Fibroblast of mammary gland (primary cell): ENCODE measurements at places on chromosomes 2 and 18.

DNA sequence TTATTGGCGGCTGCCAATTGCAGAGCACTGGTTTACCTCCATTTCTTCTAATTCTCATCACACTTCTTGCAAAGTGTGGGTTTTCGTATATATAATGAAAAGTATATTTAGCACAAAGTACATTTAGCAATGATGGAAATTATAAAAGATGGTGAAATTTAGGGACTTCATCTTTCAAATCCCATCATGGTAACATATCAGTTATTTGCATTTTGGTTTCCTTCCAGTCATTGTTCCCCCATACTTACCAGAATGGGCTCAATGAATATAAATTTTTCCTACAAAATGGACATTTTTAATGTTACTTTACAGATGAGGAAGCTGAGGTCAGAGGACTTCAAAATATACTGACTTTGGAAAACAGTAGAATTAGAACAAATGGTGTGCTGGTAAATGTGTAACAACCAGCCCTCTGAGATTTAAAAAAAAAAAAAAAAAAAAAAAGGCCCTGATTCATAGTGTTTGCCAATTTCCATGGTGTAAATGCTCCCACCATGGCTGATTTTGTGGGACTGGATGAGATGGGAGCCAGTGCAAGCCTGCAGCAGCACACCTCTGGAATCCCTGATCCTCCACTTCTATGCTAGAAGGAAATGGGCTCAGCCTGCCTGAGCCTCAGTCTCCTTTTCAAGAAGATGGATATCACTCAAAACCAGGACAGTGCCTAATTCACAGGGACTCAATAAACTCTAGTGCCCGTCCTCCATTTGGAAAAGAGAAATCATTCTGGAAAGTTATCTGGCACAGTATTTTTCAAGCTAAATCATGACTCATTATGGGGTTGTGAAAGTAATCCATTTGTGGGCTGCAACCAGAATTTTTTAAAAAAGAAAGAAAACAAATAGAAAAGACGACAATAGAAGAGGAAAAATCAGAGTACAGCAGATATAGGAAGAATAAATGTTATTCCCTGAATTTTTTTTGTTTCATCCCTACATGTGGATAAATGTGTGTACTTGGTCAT lies 34.0 kb downstream of the LBH start:
- peak; percentile 56 for DNase-seq

DNA sequence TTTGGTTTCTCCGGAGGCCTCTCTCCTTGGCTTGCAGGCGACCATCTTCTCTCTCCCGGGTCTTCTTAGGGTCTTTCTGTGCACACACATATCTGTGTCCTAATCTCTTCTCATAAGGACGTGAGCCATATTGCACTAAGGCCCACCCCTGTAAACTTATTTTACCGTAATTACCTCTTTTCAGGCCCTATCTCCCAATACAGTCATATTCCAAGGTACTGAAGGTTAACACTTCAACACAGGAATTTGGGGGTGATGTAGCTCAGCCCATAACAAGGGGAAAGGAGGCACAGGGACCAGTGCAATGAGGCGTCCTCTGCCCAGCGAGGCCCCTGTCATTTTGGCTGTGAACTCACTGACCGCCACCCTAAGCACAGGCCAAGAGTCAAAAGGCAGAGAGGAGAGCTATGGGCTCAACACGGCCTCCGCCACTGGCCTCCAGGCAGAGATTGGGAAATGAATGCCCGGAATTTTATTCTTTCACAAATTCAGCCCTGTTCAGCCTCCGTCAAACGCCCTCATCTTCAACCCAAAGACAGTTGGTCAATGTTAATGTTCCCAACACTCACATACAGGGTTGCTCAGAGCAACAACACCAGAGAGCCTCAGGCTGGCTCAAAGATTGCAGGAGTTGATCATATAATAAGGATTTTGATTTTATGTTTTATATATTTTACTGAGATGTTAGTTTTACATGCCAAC lies 15.9 kb upstream of the NMUR1 start:
- DNase-seq, result no peak

- DNase-seq, result no peak
These were observed 314.0 kb downstream of the TMX3 start for GRCh38 chr18:68400889-68401288.

DNA sequence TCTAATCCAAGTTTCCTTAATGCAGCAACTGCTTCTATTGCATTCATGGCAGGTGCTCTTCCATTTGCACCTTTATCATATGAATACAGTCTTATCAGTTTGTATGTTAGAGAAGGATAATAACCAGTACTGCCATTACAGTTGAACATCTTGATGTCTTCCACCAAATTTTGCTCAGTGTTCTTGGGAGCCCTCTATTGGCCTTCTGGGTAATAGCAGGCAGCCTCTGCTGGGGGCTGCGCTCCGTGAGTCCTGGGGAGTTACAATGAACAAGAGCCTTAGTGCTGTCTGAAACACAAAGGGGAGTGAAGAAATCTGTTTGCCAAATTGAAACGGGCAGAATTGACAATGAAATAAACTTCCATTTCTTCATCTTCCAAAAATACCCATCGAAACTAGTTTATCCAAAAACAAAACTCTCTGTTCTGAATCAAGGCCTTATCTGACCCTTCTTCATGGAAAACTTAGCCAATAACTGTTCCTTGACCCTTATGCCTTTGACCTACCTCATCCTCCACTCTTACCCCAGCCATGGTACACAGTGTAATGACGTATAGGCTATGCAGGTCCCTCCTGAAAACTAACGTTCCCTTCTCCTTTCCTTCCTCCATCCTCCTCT lies 79.9 kb downstream of the ALK start:
- DNase-seq, result peak; percentile 42

GRCh38 chr2:123747326-123747725 lies 277.8 kb upstream of the CNTNAP5 start:
- DNase-seq, result no peak

- DNase-seq, result no peak
These were observed 12.2 kb downstream of the TNFRSF11A start for GRCh38 chr18:62337336-62337735.

GRCh38 chr18:63753676-63754075 lies 21.5 kb upstream of the SERPINB7 start:
- no peak for DNase-seq

DNA sequence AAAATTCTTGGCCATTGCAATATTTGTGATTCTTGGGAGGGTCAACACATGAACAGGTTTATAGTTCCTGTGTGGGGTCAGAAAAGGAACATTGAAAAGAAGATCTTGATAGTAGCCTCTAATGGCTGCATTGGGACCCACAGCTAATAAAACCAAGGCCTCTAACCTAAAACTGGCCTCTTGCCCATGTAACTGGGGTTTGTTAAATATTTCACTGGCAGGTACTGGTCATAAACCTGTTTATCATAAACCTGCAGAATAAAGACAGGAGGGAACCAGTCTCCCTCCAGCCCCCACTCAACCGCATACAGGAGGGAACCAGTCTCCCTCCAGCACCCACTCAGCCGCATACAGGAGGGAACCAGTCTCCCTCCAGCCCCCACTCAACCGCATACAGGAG lies 125.3 kb downstream of the PXDN start:
- DNase-seq, result no peak

DNA sequence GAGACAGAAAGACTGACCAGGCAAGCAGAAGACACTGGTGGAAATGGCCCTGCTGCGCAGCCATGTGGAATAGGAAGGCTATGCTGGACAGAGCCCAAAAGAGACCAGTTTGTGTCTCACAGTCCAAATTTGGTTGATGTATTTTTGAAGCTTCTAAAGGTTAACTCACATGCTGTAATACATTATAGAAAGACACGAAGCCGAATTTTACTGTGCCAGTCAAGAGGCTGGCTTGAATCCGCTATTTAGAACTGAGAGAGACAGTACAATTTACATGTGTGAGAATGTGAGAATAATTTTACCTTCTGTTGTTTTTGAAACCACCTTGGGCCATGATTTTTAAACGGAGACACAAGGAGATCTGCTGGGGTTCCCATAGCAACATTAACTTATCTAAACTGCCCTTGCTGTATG lies 113.6 kb downstream of the METTL8 start:
- no peak for DNase-seq

- no peak for DNase-seq
These were observed 66.4 kb upstream of the EDAR start for GRCh38 chr2:109055435-109055834.

GRCh38 chr2:191180276-191180675 lies 29.5 kb upstream of the STAT4 start:
- DNase-seq, result no peak

- no peak for DNase-seq
These were observed 1.1 kb upstream of the SP140 start for GRCh38 chr2:230224458-230224857.

DNA sequence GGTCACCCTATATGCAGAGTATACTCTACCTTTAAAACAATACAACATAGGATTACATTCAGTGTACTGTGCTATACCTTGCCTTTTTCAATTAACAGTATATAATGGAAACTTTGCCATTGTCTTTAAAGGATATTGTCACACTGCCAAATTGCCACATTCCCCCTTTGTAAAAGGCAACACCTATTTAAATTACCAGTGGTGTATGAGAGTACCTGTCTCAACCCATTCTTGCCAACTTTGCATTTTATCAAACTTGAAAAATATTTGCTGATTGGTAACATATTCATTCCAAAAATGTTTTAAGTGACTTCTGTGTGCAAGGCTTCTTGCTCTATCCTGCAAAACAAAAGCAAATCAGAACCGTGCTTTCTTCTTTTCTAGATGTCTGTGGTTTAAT lies 92.9 kb downstream of the FMNL2 start:
- no peak for DNase-seq

- no peak for DNase-seq
These were observed 53.9 kb downstream of the NCK2 start for GRCh38 chr2:105798595-105798994.
